ENCODE measurements at places on chromosomes 7 and 10.

- no peak for DNase-seq
- H3K27ac ChIP-seq = no peak overlapping the region
- no peaks in the 10 kb centered on the region for H3K27me3 ChIP-seq
Measured at GRCh38 chr10:132946806-132947546, 4.6 kb upstream of the CFAP46 start.

GRCh38 chr10:14396411-14397048 lies 65.8 kb upstream of the FRMD4A start:
- no peaks in the 10 kb centered on the region for H3K36me3 ChIP-seq
- H3K27me3 ChIP-seq = peaks cover 3% of the 10 kb centered on the region
- no peak overlapping the region for H3K4me3 ChIP-seq
- H3K27ac ChIP-seq = no peak overlapping the region
- no peak for DNase-seq
- H3K4me1 ChIP-seq = no peaks in the 10 kb centered on the region

GRCh38 chr10:14566498-14566897 lies 208.2 kb downstream of the FAM107B start:
- no peak overlapping the region for H3K27ac ChIP-seq
- no peak overlapping the region for H3K4me3 ChIP-seq
- H3K27me3 ChIP-seq = no peaks in the 10 kb centered on the region
- peaks cover 22% of the 10 kb centered on the region for H3K4me1 ChIP-seq

- DNase-seq = peak; percentile 77
- peaks cover 17% of the 10 kb centered on the region for H3K27me3 ChIP-seq
- no peak overlapping the region for H3K4me3 ChIP-seq
- peak overlapping the region; percentile 72 for H3K27ac ChIP-seq
- peaks cover 10% of the 10 kb centered on the region for H3K4me1 ChIP-seq
Measured at GRCh38 chr7:149625340-149625946, 127.8 kb upstream of the ZNF746 start.

DNA sequence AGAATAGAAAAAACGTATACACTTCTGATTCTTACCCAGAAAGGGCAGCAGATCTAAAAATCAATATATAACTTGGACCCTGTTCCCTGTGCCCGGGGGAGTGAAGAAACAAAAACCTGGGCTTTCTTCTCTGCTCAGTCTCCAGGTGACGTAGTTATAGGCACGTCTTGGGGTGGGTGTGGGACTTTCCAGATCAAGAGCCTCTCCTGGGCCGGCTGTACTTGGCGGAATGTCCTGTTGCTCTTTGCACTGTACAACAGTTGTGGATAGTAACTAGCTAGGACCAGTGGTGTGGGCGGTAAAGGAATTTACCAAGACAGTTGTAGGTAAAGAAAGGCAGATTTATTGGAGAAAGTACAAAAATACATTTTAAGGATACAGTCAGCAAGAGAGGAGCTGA lies 40.4 kb upstream of the STEAP4 start:
- H3K27ac ChIP-seq = no peak overlapping the region
- no peaks in the 10 kb centered on the region for H3K36me3 ChIP-seq
- H3K27me3 ChIP-seq = no peaks in the 10 kb centered on the region
- no peaks in the 10 kb centered on the region for H3K4me1 ChIP-seq

DNA sequence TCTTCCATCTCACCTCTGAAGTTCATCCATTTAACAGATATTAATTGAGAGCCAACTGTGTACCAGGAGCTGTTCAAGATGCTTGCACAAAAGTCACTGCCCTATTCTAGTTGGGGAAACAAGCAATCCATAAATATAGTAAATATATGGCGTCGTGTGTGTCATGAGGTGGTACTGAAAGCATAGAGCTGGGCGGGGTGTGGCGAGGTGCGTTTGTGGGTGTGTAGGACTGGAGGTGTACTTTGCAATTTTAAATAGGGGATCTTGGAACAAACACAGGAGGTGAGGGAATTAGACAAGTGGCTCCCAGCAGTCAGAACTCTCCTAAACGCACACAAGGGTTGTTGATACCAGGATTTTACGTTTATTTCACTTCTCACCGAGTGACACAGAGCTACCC lies 490 bp upstream of the ZNF239 start:
- no peak for DNase-seq
- no peak overlapping the region for H3K27ac ChIP-seq
- H3K27me3 ChIP-seq = peaks cover 20% of the 10 kb centered on the region
- H3K4me3 ChIP-seq = peak overlapping the region; percentile 26
- peaks cover 6% of the 10 kb centered on the region for H3K4me1 ChIP-seq

GRCh38 chr7:4613846-4614548 lies 68.1 kb upstream of the FOXK1 start:
- DNase-seq = no peak
- H3K27me3 ChIP-seq = no peaks in the 10 kb centered on the region
- H3K36me3 ChIP-seq = no peaks in the 10 kb centered on the region
- no peak overlapping the region for H3K4me3 ChIP-seq

GRCh38 chr10:128704716-128705115 lies 578.5 kb upstream of the MKI67 start:
- no peaks in the 10 kb centered on the region for H3K27me3 ChIP-seq
- DNase-seq = no peak
- no peak overlapping the region for H3K27ac ChIP-seq
- no peak overlapping the region for H3K4me3 ChIP-seq
- H3K36me3 ChIP-seq = no peaks in the 10 kb centered on the region

DNA sequence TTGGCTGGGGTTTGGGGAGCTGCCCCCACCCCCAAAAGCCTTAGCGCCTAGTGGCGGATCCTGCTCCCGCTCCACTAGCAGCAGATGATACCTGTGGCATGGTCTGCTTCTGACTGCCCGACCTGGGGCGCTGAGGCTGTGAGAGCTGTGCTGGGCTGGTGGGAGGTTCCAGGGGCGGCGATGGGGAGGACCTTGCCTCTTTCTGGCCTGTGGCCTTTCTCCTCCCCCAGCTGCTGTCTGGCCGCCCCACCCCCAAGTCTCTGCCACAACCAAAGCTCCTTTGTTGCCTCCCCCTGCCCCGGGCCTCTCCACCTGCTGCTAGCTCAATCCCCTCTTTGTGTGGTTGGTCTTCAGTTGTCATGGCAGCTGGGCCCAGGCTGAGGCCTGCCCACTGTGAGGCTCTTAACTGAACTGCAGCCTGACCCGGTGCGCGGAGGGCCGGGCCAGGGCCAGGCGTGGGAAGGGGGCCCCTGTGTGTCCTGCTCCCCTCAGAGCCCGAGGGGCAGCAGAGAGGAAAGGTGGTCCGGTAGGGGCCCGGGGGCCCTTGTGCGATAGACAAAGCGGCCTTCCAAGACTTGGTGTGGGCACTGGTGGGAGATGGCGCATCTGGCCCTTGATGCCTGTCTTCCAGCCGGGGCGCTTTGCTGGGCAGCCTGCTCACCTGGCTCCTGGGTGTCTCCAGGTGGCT lies 4.7 kb downstream of the ZNF775 start:
- DNase-seq = no peak
- no peaks in the 10 kb centered on the region for H3K27me3 ChIP-seq
- no peak overlapping the region for H3K27ac ChIP-seq
- no peaks in the 10 kb centered on the region for H3K36me3 ChIP-seq
- no peak overlapping the region for H3K4me3 ChIP-seq

- no peak for DNase-seq
- H3K36me3 ChIP-seq = no peaks in the 10 kb centered on the region
- no peaks in the 10 kb centered on the region for H3K4me1 ChIP-seq
- no peaks in the 10 kb centered on the region for H3K27me3 ChIP-seq
- no peak overlapping the region for H3K4me3 ChIP-seq
Measured at GRCh38 chr10:79055100-79055782, 13.5 kb upstream of the ZMIZ1 start.

- no peak overlapping the region for H3K4me3 ChIP-seq
- peaks cover 19% of the 10 kb centered on the region for H3K36me3 ChIP-seq
- DNase-seq = no peak
- H3K27ac ChIP-seq = no peak overlapping the region
- H3K27me3 ChIP-seq = no peaks in the 10 kb centered on the region
Measured at GRCh38 chr10:822661-823367, 108.7 kb downstream of the LARP4B start.

- H3K36me3 ChIP-seq = no peaks in the 10 kb centered on the region
- no peaks in the 10 kb centered on the region for H3K27me3 ChIP-seq
- peak; percentile 58 for DNase-seq
- H3K4me1 ChIP-seq = peaks cover 13% of the 10 kb centered on the region
- peak overlapping the region; percentile 28 for H3K4me3 ChIP-seq
Measured at GRCh38 chr7:33039257-33039902, 23.2 kb downstream of the NT5C3A start.

DNA sequence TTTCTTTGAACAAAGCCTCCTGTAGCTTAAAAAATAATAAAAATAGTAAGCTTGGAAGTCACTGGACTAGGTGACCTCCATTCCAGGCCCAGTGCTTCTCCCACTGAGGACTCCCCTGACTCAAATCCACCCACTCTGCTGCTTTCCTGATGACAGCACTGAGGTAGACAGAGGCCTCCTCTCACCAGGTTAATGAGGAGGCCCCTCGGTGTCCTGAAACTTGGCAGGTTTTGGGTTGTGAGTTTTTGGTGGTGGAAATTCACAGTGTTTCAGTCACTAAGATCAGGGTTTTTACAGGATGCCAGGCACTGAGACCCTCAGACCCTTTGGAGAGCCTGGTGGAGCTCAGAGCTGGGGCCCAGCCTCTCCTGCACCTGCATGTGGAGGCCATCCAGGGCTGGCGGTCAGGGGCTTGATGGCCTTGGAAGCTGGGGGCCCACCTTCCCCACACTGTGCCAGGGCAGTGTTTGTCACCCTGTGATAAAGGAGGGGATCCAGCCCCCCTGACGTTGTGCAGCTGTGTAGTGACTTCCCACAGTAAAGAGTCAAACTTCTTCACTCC lies 19.1 kb downstream of the TSPAN14 start:
- no peaks in the 10 kb centered on the region for H3K27me3 ChIP-seq
- peaks cover 82% of the 10 kb centered on the region for H3K4me1 ChIP-seq
- no peak overlapping the region for H3K4me3 ChIP-seq
- H3K27ac ChIP-seq = peak overlapping the region; percentile 48
- H3K36me3 ChIP-seq = peaks cover 26% of the 10 kb centered on the region
- DNase-seq = no peak

GRCh38 chr10:128568041-128568440 lies 441.8 kb upstream of the MKI67 start:
- no peaks in the 10 kb centered on the region for H3K27me3 ChIP-seq
- H3K36me3 ChIP-seq = no peaks in the 10 kb centered on the region
- no peak overlapping the region for H3K4me3 ChIP-seq
- H3K4me1 ChIP-seq = no peaks in the 10 kb centered on the region
- no peak overlapping the region for H3K27ac ChIP-seq
- DNase-seq = no peak

DNA sequence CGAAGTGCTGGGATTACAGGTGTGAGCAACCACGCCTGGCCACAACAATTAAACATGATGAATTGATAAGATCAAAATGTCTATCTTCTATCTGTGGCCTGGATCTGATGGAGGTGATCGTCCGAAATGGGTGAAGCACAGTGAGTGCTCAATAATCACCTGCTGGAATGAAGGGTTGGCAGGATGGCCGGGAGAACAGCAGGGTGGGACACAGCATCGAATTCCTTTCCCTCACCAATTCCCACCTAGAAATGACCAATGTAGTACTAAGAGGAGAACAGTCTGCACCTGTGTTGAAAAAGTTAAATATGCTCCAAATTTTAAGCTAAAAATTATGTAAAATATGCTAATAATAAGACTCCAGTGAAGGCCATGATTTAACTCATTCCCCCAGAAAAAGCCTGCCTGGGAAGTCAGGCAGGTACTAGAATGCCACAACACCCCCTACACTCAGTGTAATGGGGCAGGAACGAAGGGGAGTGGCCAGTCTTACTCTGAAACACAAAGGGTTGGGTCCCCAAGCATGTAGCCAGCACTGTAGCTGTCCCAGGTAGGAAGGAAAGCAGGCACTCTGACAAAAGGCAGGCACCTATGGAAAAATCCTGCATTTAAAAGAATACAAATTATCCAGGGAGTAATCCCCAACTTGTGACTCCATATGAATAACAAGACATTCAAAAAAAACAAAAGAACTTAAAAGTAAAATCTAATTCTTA lies 110.3 kb downstream of the VPS41 start:
- no peak overlapping the region for H3K4me3 ChIP-seq
- H3K27me3 ChIP-seq = no peaks in the 10 kb centered on the region
- no peaks in the 10 kb centered on the region for H3K36me3 ChIP-seq
- no peaks in the 10 kb centered on the region for H3K4me1 ChIP-seq
- DNase-seq = no peak

- H3K4me3 ChIP-seq = no peak overlapping the region
- H3K36me3 ChIP-seq = no peaks in the 10 kb centered on the region
- no peak for DNase-seq
- no peaks in the 10 kb centered on the region for H3K4me1 ChIP-seq
- H3K27ac ChIP-seq = no peak overlapping the region
- H3K27me3 ChIP-seq = no peaks in the 10 kb centered on the region
Measured at GRCh38 chr10:121577568-121577967, 20.7 kb downstream of the FGFR2 start.

DNA sequence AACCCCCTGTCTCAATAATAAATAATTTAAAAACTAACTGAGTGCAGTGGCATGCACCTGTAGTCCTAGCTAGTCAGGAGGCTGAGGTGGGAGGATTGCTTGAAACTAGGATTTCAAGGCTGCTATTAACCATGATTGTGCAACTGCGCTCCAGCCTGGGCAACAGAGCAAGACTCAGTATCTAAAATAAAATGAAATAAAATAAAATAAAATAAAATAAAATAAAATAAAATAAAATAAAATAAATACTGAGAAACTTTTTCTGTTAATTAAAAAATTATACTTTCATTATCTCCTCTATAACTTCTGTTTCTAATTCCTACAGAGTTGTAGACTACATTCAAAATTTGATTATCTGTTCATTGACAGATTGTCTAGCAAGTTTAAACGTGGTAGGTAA lies 999.4 kb downstream of the ANKRD7 start:
- H3K27ac ChIP-seq = no peak overlapping the region
- H3K27me3 ChIP-seq = no peaks in the 10 kb centered on the region
- no peaks in the 10 kb centered on the region for H3K36me3 ChIP-seq
- no peaks in the 10 kb centered on the region for H3K4me1 ChIP-seq

GRCh38 chr7:134153493-134154136 lies 26.5 kb downstream of the LRGUK start:
- no peak for DNase-seq
- H3K27me3 ChIP-seq = peaks cover 2% of the 10 kb centered on the region
- no peak overlapping the region for H3K27ac ChIP-seq
- no peaks in the 10 kb centered on the region for H3K36me3 ChIP-seq
- no peaks in the 10 kb centered on the region for H3K4me1 ChIP-seq

GRCh38 chr10:121426307-121426706 lies 171.9 kb downstream of the FGFR2 start:
- no peak overlapping the region for H3K27ac ChIP-seq
- no peaks in the 10 kb centered on the region for H3K4me1 ChIP-seq
- no peaks in the 10 kb centered on the region for H3K27me3 ChIP-seq
- no peak overlapping the region for H3K4me3 ChIP-seq

- no peaks in the 10 kb centered on the region for H3K36me3 ChIP-seq
- no peak overlapping the region for H3K4me3 ChIP-seq
- no peak for DNase-seq
- peaks cover 10% of the 10 kb centered on the region for H3K4me1 ChIP-seq
Measured at GRCh38 chr7:121525155-121525819, 129.2 kb upstream of the FAM3C start.

GRCh38 chr7:140867467-140868462 lies 57.0 kb downstream of the BRAF start:
- H3K27ac ChIP-seq = no peak overlapping the region
- no peaks in the 10 kb centered on the region for H3K36me3 ChIP-seq
- no peak for DNase-seq
